CD4-positive, alpha-beta T cell treated with Interferon gamma for 1 hour (primary cell): ENCODE measurements at places on chromosomes 16 and 17.

DNA sequence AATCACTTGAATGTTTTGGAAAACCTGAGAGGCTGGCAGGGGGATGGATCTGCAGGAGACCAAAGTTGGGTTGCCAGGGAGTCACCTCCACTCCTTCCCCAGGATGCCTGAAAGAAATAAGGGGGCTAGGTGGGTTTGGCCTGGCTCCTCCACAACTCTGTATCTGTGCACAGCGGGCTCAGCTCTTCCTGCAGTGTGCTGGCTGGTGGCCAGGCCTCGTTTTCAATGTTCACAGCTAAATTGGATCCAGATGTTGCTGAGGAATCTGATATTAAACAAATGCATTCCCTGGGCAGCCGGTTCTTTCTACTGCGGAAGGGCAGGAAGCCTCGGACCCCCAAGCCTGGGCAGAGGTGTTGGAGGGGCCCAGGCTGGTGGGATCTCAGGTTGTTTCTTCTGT is 106.2 kb downstream of the N4BP1 start:
- no peak for DNase-seq

DNA sequence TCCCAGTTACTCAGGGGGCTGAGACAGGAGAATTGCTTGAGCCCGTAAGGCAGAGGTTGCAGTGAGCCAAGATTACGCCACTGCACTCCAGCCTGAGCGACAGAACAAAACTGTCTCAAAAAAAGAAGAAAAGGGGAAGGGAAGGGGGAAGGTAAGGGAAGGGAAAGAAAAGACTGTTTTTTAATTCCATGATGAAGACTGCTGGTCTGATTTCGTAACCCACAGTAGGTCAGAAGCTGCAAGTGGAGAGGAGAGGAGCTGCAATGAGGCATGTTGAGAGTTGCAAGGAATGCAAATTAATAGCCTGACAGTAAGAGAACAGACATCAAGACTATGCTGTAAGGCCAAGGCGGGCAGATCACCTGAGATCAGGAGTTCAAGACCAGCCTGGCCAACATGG is 33.3 kb downstream of the HELZ start:
- no peak for DNase-seq

GRCh38 chr16:65657071-65657494 is 535.2 kb upstream of the CDH11 start:
- no peak for DNase-seq

DNA sequence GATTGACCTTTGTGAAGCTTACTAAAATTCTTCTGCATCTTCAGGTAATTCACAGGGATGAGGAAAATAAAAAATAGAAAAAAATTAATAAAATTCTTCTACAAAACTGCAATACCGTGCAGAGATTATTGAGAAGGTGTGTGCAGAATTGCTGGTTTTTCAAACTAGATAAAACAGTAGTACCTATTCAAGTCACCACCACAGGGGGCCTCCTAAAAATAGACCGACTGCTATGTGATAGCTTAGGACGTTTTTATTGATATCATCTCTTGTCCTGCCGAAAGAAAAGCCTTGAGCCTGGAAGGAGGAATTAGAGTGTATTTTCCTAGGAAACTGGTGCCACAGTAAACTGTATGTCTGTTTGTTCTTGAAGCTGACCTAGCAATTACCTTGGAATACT is 325.9 kb downstream of the ZFHX3 start:
- DNase-seq = no peak

- no peak for DNase-seq
Measured at GRCh38 chr17:55434721-55435120, 13.1 kb upstream of the MMD start.

GRCh38 chr17:37743875-37744632 is 805 bp downstream of the HNF1B start:
- DNase-seq = no peak

GRCh38 chr16:74807052-74807646 is 32.5 kb upstream of the FA2H start:
- no peak for DNase-seq

GRCh38 chr17:74107107-74107506 is 96.4 kb upstream of the RPL38 start:
- no peak for DNase-seq

DNA sequence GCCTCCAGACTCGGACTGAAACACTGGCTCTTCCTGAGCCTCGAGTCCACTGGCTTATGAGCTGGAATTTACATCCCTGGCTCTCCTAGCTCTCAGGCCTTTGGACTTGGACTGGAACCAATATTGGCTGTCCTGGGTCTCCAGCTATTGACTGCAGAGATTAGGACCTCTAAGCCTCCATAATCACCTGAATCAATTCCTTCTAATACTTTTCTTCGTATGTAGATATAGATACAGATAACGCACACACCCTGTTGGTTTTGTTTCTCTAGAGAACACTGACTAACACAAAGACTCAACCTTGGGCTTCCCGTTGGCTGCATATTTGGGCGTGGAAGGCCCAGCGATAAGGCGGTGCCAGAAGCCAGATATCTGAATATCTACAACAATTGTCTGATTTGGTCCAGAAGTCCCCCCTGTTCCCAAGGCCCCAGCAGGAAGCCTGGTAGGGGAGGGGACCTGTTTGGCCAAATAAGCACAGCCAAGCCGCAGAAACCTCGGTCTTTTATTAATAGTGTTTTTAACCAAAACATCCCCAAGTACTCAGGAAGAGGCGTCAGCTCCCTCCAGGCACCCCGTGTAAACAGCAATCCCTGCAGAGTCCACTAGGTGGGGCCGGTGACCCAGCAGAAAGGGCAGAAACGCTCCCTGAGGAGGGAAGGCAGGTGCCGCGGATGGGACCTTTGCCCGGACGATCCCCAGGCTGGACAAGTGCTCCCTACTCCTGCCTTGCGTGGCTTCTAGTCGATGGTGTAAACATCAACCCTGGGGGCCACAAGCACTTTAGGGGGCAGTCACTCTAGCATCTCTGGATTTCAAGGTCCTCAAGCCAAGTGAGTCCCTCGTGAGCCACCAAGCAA is 57.0 kb downstream of the ABR start:
- DNase-seq = peak; percentile 72

DNA sequence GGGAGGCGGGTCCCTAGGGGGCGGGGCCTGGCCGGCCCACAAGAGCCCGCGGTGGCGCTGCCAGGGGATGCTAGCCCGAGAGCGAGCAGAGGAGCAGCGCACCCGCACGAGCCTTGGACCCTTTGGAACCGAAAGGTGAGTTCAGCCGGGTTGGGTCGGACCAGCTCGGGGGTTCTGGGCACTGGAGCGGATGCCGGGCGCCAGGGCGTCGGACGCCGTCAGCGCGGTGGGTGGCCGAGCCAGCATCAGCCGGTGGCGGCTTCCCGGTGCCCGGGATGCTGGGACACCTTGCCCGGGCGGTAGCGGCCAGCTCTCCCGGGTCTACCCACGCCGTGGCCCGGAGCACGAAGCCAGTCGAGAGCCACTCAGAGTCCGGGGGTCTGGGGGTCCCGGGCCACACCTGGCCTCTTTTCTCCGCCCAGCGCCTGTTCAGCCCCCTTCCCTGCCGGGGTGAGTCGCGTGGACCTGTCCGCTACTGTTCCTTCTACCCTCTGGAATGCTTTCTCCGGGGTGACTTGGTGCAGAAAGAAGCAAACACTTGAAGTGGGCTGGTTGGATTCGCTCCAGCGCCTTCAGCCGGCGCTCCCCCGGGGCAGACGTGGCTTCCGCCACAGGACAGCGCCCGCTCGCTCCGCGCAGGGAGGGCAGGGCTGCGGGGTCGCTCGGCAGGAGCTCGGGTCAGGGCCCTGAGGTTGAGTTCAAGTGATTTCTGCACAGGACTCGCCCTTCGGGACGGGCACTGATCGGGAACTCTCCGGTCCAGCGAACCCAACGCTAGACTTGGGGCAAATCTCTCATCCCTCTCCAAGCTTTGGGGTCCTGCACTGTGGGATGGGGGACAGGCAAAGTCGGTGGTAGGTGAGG is at the start of gene SCNN1G:
SCNN1G (plus strand) TSS at position 67 of the 864 bp plus-strand sequence. CDS start 3,527 bp downstream, outside the sequence.
- no peak for DNase-seq

- DNase-seq = peak; percentile 94
Measured at GRCh38 chr16:30377812-30378235, 3.2 kb downstream of the MYL11 start.

DNA sequence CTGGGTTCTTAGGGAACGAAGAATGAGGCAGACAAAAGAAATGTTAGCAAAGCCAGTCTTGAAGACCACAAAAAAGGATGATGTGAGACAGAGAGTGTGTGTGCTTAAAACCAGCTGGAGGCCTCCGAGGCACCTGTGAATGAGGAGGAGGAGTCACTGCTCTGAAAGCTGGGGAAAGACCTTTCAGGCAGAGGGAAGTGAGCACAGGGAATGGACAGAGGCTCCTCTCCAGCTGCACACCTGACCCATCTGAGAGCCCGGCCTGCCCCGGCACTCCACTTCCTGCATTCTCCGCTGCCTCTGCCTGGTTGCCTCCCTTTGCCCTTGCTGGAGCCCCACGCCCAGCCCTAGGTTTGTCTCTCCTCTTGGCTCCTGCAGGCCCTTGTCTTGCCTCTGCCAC is 55.2 kb upstream of the SREBF1 start:
- no peak for DNase-seq

DNA sequence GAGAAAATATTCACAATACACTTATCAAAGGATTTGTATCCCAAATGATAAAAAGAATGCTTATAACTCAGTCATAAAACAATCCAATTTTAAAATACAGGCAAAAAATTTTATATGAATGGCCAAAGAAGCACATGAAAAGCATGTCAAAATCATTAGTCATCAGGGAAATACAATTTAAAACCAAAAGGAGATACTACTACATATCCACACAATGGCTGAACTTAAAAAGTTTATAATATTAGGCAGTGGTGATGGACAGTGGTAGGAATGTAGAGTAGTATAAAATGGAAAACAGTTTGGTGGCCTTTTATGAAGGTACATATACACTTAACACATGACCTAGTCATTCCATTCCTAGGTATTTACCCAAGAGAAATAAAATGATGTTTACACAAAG is 12.2 kb downstream of the CMC2 start:
- no peak for DNase-seq

DNA sequence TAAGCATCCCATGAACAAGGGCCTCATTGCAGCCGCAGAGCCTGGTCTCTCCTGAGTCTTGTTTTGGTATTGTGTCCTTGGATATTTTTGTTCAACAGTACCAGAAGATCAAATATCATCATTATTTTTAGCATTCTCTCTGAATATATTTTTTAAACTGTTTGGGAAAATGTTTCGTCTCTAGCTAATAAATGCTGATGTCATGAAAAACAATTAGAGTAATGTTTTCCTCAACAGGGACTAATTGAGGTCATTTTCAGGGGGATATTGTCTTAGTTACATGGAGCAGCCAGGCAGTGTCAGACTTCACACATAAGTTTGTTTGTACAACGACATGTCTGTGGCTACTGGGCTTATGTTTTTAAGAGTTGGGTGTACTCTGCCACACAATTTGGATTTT is 805.3 kb upstream of the SOX9 start:
- no peak for DNase-seq

DNA sequence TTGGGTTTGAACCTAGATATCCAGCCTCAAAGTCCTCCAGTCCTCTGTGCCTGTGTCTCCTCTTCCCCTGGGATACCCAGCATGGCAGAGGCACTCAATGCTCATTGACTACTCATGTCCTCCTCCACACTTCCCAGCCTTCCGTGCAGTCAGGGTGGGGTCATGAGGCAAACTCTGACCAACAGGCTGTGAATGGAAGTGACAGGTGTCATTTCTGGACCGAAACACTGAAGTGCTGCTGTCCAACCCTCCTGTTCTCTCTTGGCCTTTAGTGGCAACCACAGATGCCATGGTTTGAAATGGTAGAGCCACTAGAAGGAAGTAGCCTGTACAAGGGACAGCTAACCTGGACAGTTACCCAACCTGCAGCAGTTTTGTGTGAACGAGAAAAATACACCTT is 46.7 kb upstream of the MAP3K14 start:
- DNase-seq = no peak

GRCh38 chr16:1712791-1713261 is 6.8 kb downstream of the MAPK8IP3 start:
- no peak for DNase-seq

DNA sequence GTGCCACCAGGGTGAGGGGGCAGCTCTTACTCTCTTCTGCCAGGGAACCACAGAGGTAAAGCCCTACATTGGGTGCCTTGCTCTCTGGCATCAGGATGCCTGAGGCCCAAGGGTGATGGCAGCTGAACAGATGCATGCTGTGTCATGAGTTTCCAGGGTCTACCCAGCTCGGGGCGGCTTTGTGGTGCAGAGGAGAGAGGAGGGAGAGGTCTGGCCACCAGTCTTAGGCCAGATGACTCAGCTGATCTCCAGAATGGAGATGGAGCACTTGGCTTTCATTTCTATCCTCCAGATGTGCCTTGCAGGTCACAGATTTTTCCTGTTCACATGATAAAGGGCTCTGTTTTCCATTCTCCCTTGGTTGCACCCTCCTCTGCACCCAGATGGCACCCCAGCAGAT is 23.6 kb upstream of the USP22 start:
- no peak for DNase-seq

GRCh38 chr17:48131216-48131824 is 23.8 kb downstream of the SNX11 start:
- DNase-seq = peak; percentile 26
